ENCODE measurements at places on chromosomes 5 and 9.

DNA sequence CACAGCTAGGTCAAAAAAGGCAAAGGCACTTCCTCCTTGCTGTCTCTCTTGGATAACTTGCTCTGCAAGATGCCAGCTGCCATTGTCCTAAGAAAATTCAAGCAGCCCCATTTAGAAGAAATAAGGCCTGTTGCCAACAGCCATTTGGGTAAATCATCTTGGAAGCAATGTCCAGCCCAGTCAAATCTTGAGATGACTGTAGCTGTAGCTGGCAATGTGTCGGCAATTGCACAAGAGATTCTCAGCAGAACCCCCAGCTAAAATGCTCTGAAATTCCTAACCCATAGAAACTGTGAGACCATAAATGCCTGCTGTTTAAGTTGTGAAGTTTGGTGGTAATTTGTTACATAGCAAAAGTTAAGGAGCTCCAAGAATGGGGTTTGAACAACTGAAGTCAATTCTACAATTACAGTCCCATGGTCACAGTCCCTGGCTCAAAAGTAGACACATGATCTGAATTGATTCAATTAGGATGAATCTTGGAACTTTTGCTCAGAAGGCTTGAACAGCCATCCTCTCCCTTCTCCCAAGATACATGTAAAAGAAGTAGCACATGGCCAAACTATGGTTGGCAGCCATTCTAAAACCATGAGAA is 151.1 kb downstream of the MPDZ start:
- no peak for DNase-seq

GRCh38 chr9:114327749-114328148 is 1.9 kb upstream of the ORM2 start:
- no peak for DNase-seq

GRCh38 chr5:73450672-73451223 is 2.2 kb upstream of the FOXD1 start:
- no peak for DNase-seq

- DNase-seq = no peak
Measured at GRCh38 chr5:173517648-173518047, 98.8 kb downstream of the BOD1 start.

DNA sequence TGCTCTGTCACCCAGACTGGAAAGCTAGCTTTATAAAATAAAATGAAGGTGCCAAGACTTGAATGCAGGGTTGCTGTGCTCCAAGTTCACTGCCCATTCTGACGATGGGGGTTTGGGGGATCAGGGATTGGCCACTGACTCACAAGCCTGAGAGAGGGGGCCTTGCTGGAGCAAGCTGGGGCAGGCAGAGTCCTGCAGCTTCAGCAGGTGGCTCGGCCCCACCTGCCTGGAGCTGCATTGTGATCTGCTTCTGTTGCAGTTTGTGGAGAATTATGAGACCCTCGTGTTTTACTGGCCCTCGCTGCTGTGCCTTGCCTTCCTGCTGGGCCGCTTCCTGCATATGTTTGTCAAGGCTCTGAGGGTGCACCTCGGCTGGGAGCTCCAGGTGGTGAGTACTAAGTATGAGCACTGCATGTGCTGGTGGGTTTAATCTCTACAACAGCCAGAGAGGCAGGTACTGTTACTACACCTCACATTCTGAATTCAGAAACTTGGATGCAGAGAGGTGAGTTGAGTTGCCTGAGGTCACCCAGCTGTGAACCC is 31.1 kb upstream of the CCDC180 start:
- DNase-seq = no peak

DNA sequence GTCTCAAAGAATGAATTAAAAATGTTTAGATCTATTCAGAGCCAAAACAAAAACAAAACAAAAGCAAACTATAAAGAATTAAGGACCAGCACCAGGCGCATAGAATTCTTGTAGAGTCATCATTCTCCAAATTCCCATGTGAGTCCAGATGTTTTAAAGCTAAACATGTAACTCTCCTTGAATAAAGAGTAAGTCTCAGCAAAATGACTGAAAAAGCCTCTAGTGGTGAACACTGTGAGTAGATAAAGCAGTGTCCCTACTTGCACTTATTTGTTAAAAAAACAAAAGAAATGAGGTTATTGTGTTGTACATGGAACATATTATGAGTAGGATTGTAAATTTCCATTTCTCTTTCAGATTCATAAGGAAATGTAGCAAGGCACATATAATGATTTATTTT is 44.0 kb downstream of the NNT start:
- DNase-seq = no peak

DNA sequence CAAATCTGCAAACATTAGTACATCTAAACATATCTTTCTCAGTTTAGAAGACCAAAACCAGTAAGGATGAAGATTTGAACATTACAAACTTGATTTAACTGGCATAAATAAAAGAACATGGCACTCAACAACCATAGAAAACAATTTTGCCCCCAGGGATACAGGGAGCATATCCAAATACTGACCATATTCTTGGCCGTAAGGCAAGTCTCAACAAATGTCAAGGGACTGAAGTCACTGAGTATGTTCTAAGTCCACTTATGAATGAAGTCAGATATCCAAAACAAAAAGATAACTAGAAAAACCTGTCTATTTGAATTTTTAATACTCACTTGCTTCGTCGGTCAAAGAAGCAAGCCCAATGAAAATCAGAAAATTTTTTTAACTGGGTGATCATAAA is 14.1 kb downstream of the FEM1C start:
- DNase-seq = no peak

- no peak for DNase-seq
Measured at GRCh38 chr5:33685873-33686755, 205.7 kb downstream of the ADAMTS12 start.

- no peak for DNase-seq
Measured at GRCh38 chr5:26326153-26326759, 712.1 kb downstream of the CDH9 start.

GRCh38 chr5:169832845-169833244 is 147.4 kb downstream of the INSYN2B start:
- no peak for DNase-seq

- DNase-seq = no peak
Measured at GRCh38 chr5:102971676-102972293, 148.2 kb downstream of the GIN1 start.

DNA sequence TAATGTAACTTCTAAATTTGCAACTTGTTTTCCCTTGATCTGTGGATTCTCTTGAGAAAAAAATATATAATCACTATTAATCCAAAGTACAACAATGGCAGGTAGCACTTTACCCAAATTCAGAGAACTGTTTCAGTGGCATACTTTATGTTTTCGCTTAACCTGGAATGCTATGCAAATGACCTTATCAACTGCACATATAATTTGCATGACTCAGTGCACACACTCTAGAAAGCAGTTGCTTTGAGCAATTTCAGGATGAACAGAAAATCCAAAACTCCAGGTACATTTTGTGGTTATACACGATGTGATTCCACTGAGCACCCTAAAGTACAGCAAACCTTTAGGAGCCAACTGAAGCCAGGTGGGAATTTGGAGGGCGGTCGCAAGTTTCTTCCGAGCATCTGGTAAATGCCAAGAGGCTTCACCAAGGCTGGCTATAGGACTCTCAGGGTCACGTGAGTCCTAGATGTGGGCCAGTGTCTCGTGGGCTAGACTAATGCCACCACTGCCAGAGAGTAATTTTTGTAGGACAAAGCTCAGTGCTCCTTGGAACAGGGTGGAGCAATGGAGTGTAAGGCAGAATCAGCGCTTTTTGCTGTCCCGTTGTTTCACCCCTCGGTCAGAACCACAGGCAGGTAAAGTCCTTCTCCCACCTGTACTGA is 37.3 kb downstream of the DMGDH start:
- DNase-seq = no peak

DNA sequence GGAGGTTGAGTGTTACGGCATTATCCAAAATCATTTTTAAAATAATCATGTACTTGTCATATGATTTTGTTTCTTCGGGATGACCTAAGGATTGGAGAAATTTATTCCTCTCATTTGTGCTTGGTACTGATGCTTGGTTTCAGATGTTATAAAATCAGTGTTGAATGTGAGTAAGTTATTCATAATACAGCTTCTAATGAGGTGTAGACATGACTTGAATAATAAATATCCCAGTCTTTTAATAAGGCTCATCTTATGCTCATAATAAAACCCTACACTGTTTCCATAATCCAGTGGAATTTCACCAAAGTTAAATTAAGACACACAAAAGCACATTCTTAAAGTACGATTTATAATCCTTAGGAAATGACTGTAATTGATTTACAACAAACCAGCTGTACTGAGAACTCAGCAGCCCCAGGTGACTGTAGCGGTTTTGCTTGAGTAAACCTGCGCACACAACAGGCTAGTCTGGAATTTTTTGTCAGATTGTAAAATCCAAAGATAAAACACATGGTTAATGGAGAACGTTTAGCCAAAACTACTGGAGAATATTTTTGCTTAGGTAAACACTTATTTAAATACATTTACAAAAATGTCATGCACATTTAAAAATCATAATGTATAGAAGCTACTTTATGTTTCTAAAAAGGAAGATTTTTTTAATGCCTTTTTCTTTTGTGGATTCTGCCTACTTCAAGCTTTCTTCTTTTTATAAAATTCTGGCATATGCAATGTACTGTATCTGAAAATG is 609.8 kb upstream of the GRAMD2B start:
- no peak for DNase-seq

GRCh38 chr5:5726401-5726800 is 303.9 kb downstream of the ICE1 start:
- DNase-seq = no peak

DNA sequence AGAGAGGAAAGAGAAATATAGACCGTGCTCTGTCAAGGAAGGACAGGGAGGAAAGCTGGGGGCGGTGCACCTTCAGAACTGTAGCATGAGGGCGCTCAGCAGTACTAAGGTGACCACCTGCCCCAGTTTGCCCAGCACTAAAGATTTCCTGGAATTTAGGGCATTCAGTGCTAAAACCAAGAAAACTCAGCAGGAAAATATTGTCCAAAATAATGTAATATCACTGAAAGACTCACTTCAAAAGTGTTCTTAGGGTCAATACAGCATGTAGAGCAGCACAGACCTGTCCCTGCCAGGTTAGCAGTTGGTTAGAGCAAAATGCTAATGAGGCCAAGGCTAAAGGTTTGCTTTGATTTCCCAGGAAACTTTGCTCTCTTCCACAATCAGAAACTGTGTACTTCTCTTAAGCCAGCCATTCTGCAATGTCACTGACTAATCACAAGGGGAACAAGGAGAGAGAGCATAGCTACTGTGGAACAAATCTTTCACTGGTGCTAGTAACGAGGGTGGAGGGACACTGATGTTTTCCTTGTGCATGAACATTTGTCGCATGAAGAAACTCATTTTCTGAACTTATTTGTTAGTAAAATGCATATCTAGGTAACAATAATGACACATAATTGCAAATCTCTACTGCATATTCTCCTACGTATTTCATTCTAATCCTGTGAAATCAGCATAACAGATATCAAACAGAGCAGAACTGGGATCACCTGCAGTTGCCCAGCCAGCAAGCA is 53.0 kb upstream of the GRAMD2B start:
- DNase-seq = no peak

- DNase-seq = no peak
Measured at GRCh38 chr5:33311893-33312292, 128.9 kb upstream of the TARS1 start.

DNA sequence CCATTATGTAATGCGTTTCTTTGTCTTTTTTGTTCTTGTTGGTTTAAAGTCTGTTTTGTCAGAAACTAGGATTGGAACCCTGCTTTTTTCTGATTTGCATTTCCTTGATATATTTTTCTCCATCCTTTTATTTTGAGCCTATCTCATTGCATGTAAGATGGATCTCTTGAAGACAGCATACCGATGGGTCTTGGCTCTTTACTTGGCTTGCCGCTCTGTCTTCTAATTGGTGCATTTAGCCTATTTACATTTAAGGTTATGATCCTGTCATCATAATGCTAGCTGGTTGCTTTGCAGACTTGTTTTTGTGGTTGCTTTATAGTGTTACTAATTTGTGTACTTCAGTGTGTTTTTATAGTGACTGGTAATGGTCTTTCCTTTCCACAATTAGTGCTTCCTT is 13.3 kb upstream of the CDKN2B start:
- DNase-seq = no peak

DNA sequence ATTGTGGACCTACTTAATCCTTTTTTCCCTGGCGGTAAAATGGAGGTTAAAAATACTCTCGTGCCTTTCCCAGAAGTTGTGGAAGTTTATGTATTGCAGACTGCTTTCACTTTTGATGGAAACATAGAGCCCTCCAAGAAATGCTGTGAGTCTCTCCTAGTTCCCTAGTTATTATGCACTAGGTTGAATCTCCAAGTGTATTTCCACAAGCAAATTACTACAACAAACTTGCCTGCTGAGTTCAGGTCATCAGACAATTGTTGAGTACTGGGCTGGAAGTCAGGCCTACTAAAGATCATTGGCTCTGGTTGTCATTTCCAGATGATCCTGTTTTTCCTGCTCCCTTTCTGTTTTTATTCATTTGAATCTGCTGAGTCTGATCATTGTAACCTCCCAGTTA is 104.1 kb downstream of the CD180 start:
- no peak for DNase-seq

DNA sequence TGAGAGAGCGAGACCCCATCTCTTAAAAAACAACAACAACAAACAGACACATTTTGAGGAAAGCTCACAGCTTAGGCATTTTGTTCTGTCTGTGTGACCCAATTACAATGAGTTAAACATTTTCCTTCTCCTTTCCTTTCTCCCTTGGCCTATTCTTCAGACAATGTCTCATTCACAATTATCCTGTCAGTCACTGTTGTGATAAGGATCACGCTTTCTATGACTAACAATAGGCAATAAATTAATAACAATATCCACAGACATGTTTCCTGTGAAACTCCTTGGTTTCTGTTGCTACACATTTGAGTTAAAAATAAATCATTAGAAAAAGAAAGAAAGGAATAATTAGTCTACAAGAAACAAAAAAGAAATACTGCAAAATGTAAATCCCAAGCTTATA is 19.8 kb upstream of the CARTPT start:
- DNase-seq = no peak

DNA sequence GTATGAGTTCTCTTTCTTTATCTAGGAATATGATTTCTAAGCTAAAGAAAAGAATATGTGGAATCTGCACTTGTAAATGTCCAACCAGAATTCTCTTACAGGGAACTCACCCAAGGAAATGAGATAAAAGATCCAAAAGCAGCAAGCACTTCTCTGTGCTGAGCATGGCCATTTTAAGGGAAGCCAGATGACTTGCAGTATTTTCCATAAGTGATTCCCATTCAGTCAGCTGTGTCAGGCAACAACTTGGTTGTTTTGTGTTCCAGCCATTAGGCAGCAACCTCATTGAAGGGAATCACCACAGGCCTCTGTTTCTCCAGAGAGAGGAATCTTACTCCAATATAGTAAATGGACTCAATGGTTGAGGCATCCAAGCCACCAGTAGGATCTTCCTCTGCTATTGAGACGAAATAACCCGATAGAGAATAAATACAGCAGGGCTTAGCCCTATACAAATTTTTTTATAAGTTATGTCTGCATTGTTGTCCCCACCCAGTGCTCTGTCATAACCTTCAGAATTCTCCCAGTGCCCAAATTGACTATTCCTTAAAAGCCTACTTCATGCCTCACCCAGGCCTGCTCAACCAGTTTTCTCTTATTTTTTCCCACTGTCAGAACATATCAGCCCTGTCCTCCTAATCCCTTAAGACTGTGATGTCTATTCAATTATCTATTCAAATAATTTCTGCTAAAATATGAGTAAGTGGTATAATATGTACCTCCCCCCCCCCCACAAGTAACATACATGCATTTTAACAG is 236.6 kb downstream of the PJA2 start:
- DNase-seq = no peak
